ENCODE measurements at places on chromosomes 2 and 18.
A peak's percentile ranks its signal among the peaks of the same experiment; 100 is the strongest.

DNA sequence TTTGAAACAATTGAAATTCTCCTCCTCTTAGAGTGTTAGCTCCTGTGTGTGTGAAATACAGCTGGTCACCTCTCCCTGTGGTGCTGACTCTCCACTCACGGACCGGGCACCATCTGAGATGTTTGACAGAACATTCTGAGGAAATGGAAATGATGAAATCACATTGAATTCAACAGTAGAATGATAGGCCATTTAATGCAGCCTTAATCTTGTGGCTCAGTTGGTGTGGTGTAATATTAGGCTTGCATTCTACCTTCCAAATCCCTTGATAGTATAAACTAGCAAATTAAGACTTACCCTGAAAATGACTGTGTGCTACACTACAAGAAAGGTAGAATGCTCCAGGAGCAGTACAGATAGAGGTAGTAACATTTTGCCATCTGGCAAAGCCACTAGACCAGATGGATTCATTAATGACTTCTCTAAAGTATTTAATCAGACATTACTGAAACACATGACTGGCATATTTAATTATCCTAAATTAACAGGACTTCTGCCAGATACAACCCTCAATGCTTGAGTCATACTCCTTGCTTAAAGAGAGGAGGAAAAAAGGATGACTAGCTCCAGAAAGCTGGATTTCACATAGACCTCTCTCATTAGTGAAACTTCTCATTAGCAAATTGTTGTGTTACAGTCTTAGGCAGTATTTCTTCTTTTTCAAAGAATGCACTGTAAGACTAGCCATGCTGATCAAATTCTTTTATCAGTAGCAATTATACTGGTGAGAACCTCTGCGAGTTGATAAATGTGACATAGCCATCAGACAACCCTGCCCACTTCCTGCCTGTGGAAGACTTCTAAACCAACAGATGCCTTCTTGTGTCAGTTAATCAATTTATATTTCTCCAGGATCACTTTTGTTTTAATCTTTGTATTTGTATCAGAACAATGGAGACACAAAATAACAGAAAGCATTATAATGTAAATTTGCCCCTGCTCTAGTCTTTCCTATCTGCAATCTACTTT is 80.6 kb downstream of the EML6 start:
- DNase-seq, result peak; percentile 95

DNA sequence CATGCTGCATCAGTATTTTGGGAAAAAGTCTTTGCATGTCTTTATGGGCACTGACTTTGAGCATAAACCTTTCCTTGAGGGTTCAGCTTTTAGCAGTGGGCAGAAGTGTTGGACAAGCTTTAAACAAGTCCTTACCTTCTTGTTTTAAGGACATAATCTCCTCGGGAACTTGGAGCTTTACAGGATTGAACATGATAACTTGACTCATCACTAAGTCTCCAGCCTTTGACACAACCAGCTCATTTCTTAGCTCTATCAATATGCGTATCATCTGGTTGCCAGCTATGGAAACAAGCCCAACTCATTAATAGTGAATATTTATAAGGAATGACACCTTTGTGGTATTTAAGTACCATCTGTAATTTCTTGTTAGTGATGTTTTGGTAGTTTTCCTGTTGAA is 21.0 kb upstream of the RAB27B start:
- no peak for DNase-seq

DNA sequence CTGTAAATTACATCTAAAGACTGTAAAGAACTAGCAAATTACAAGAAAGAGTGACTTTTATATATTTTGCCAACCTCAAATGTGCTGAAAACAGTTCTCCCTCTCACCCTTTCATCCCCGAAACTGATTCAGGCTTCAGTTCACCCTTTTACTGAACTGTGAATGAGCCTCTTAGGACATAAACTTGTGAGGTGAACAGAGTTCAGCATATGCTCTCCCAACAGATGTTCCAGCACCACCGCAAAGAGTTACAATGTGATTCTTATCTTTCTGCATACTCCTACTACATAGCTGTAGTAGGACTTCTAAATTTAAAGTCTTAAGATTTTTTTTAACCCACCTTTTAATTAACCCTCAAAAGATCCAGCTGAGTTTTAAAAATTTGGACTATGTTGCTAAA is 1.2 kb upstream of the ZCCHC2 start:
- no peak for DNase-seq

DNA sequence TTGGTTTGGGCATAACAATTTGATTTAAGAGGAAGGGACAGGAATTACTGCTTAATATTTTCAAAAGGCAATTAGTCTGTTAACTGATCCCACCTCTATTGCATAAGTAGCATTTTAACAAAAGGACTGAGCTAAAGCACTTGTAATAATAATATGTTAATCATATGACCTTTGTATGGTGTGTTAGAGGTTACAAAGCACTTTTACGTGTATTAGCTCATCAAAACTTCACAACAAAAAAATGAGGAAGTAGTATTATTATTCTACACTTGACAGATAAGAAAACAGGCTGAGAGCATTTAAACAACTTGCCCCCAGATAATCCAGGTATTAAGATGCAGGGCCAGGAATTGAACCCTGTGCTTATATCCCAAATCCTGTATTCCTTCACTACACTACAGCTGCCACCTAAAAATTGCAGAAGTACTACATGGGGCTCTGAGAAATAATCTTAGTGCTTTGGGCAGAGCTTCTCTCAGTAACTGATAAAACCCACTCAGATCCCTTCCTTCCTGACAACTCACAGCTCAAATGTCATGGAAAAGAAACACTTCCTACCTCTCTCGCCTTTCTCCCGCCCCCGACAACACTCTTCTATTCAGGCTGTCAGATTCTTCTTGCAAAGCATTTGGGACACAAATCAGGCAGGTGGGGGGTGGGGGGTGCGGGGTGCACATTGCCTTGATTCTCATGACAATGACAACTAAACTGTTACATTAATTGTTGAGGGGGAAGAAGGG is 20.7 kb upstream of the KCTD1 start:
- no peak for DNase-seq

- DNase-seq, result no peak
Measured at GRCh38 chr18:23701544-23702064, 12.4 kb downstream of the LAMA3 start.

DNA sequence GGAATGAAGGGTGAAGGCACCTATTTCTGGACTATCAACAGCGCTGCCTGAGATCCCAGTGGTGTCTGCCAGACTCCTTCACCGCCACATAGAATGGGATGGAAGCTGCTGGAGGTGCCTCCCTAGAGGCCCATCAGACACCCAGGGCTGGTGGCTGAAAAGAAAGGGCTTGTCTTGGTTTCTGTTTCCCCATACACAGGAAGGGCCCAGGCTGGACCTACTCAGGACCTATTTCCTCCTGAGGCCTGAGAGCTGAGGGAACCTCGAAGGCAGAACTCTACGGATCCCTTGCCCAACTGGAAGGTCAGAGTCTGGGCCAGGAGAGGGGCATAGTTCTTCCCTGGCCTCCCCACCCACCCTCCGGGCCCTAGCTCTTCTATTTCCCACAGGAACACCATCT is 2.9 kb upstream of the CLEC4F start:
- DNase-seq, result no peak

DNA sequence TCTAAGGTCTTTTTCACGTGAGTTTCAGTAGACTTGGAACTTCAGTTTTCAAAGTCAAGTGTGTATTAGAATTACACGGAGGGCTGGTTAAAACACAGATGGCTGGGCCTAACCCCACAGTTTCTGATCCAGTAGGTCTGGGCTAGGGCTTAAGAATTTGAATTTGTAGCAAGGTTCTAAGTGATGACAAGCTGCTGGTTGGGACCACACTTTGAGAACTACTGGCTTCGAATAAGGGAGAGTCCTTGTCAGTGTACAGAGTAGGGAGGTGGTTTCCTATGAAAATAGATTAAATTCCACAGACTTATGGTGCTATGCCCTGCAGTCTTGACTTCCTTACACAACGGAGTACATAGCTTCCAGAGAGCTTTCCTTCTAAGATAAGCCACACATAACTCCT is 4.5 kb downstream of the RHOB start:
- no peak for DNase-seq

- peak; percentile 41 for DNase-seq
Measured at GRCh38 chr2:1731963-1732768, 12.1 kb downstream of the PXDN start.

All from NCI-H1694 (cell line).